ENCODE measurements at places on chromosomes 13 and 19.
A peak's percentile ranks its signal among the peaks of the same experiment; 100 is the strongest.

- DNase-seq = peak; percentile 44
These were observed 6.5 kb upstream of the LIPE start for GRCh38 chr19:42433503-42434260.

DNA sequence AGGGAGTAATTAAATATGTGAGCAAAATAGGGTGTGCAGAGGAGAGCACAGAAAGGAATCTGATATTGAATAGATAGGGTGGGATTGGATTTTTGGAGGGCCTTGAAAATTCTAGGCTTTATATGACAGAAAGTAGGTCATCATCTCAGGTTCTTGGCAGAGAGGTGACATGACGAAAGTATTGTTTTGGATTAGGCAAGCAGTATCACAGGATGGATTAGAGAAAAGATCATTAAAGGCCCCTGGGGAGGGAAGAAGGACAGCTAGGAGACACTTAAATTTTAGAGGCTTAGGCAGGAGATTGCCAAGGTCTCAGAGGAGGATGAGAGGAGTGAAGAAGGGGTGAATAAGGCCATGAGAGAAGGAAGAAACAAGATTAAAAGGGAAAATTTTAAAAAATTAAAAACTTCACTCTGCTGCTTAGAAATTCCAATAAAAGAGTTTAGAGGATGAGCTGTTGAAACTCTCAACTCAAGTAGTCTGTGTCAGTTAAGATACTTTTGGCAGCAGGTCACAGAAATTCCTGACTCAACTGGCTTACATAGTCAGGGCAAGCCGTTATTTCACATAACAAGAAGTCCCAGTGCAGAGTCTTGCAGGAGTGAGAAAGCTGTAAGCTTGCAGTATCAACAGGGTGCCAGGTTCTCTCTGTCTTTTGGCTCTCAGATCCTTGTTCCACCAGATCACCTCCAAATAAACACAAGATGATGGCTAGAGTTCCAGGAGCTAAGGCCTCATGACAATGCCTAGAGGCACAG is 8.8 kb downstream of the GPC6 start:
- DNase-seq = peak; percentile 83

DNA sequence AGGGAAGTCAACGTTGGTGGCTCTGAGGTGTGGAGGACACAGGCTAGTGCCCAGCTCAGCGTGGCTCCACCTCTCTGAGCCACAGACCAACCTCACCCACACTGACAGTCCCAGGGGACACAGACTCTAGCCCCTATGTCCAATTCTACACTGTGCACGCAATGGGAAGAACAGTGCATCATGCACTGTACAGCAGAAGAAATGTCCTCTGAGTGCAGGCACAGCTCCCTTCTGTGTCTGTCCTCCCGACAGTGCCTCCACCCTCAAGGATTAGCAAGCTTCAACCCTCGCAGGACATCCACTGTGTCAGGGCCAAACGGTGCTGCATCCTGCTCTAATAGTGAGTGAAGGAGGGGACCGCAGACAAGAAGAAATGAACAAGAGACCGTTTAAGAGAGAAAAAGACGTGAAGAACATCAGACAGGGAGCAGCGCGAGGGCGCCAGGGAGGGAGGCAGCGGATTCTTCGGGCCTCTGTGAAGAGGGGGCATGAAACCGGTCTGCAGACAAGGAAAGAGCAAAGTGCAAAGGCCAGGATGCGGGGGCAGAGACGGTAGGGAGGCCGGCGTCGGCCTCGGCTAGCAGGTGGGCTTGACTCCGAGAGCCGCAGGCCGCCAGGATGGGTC is 681 bp downstream of the ZNF837 start:
- DNase-seq = no peak

- DNase-seq = no peak
These were observed 7.9 kb downstream of the CEACAM3 start for GRCh38 chr19:41804336-41804735.

DNA sequence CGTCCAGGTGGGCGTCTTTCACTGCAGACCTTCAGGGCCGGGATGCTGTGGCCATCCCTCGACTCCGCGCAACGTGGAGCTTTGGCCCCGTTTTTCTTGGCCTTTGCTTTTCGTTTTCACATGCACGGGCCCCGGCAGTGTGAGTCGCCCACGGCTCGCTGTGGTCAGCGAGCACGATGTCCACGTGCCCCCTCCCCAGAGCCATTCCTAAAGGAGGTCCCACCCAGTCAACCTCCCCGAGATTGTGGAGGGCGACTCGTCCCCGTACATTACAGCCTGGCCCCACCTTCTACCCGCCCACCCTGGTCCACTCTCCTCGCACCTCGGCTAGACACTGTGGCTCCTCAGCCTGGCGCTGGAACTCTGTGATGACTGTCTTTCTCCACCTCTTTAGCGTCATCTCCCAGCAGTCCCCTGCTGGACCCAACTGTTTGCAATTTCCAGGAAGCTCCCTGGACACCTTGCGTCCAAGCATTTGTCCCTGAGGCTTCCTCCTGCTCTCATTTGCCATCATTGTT is 405 bp downstream of the ZNF446 start:
- no peak for DNase-seq

GRCh38 chr19:38072776-38073750 is 151.0 kb downstream of the DPF1 start:
- DNase-seq = no peak

DNA sequence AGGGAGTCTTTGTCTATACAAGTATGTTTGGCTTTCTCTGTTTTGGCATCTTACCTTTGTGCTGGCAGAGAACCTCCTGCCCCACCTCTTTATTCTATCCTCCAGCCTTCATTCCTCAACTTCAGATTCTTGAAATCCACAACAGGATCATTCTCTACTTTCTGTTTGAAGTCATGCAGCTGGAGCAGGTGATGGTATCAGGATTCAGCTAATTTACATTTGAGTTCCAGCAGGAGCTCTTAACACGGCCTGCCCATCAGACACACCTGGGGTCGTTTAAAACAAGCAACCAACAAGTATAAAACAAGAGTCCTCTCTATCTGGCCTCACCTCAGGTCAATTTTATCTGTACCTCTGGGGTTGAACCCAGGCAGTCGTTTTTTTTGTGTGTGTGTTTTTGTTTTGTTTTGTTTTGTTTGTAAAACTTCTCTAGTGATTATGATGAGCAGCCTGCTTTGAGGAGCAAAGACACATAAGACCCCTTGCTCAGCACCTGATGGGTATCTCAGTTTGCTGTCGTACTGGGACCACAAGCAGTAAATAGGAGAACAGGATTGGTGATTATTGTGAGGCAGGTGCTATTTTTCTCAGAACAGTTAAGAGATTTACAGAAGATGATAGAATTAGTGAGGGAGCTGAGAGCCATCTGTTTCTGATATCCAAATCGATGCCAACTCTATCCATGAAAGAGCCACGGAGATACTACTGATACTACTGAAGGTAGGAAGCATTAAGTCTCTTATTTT is 78.4 kb downstream of the GPC6 start:
- no peak for DNase-seq

GRCh38 chr19:577439-578392 is 5.3 kb downstream of the BSG start:
- DNase-seq = no peak

GRCh38 chr19:33256261-33256660 is 30.6 kb upstream of the SLC7A10 start:
- DNase-seq = no peak

GRCh38 chr19:10270180-10270615 is 722 bp upstream of the ICAM1 start:
- no peak for DNase-seq

GRCh38 chr13:94333131-94333820 is 146.2 kb downstream of the DCT start:
- DNase-seq = no peak

- DNase-seq = peak; percentile 53
These were observed 12.2 kb downstream of the CIC start for GRCh38 chr19:42281146-42281826.

DNA sequence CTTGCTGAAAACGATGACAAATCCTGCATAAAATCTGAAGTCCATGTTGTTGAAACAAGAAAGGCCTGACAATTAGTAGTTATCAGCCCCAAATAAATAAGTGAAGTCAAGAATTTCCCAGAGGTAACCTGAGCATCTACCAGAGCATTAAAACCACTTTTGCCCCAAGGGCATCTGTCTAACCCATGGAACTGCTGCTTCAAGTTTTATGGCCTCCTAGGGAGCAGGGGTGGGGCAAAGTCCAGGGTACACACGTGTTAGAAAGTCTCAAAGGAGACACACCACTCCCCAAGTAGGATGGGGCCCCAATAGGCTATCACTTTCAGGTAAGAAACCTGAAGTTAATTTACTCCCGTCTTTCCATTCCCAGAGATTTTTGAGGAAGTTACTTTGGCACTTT is 81.1 kb downstream of the CACNA1A start:
- no peak for DNase-seq

GRCh38 chr13:26377038-26377437 is 123.1 kb downstream of the CDK8 start:
- peak; percentile 14 for DNase-seq

GRCh38 chr19:2547721-2548120 is 71.8 kb downstream of the GADD45B start:
- DNase-seq = no peak

GRCh38 chr13:114120591-114121011 is 11.8 kb downstream of the RASA3 start:
- no peak for DNase-seq

DNA sequence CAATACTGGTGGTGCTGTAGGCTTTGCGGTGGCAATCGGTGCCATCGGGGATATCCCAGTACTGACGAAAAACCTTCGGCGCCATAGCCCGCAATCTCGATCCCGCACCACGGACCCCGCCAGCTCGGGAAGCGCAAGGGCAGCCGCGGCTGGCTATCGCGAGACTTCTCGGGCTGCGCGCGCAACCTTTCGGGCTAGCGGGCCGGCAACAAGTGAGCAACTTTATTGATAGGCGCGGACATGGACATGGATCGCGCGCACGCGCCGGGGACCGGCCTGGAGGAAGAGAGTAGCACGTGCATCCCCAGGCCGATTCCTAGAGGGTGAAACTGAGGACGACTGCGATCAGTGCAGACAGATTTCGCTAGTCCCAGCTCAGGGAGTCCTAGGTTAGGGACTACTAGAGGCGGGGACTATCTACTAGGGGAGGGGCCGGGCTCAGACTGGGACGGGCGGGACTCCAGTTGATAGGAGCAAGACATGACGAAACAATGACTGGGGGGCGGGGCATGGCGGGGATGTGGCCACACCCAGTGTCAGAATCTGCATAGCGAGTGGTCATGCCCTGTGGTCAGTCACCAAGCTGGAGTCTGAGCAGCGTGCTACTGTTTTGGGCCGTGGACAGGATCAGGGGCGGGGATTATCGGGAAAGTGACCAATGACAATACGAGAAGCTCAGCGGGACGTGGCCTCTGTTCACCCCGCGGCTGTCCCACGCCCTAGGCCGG is at the start of gene NDUFA11:
Gene NDUFA11 (minus strand): TSS at position 167 of the 728 bp plus-strand sequence. CDS start 82 bp downstream, at position 85.
- no peak for DNase-seq

DNA sequence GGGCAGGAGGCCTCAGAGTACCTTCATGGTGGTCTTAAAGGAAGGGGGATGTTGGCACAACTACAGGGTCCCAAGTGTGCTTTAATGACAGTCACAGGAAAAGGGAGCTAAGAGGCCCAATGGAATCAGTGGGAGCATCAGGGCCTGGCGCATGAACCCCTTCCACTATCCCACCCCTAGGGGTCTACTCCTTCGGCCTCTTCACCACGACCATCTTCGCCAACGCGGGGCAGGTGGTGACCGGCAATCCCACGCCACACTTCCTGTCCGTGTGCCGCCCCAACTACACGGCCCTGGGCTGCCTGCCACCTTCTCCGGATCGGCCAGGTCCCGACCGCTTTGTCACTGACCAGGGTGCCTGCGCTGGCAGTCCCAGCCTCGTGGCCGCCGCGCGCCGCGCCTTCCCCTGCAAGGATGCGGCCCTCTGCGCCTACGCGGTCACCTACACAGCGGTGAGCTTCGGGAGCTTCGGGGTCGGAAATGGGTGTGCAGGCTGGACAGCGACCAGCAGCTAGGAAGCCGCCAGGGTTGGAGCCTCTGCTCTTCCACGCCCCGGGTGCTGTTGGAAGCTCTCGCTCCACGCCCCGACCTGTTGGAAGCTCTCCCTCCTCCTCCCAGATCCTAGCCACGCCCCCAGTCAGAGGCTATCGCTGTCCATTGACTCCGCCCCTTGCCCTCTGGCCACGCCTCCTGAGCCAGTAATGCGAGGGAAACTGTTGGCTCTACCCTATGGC is 6.0 kb downstream of the PLPPR2 start:
- DNase-seq = no peak

DNA sequence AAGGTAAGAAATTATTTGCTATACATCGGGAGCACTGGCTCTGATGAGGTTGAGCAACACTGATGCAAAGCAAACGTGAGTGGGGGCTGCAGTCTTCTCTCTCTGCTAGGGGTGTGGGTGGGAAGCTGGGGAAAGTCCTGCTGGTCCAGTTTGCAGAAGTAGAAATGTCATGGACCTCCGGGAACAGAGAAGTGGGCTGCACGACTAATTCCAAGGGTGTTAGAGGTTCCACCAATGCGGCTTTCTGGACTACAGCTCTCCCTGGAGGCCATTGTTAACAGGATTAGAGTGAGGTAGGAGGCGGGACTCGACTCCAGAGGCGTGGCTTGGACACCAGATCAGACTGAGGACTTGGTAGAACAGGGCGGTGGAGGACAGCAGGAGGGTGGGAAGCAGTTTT is 5.7 kb upstream of the FBXO27 start:
- DNase-seq = peak; percentile 28

DNA sequence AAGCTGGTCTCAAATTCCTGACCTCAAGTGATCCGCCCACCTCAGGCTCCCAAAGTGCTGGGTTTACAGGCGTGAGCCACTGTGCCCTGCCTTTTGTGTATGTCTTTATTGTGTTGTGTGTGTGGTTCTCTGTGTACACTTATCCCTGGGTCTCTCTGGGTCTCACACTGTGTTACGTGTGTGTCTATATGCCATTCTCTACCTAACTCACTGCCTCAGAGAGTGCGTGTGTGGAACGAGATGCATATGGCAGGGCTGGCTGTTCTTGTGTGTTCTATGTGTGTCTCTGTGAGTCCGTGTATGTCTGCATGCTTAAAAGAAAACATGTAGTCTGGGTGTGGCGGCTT is 10.5 kb downstream of the FOXA3 start:
- DNase-seq = no peak

GRCh38 chr13:80430561-80430960 is 89.6 kb upstream of the SPRY2 start:
- DNase-seq = no peak

DNA sequence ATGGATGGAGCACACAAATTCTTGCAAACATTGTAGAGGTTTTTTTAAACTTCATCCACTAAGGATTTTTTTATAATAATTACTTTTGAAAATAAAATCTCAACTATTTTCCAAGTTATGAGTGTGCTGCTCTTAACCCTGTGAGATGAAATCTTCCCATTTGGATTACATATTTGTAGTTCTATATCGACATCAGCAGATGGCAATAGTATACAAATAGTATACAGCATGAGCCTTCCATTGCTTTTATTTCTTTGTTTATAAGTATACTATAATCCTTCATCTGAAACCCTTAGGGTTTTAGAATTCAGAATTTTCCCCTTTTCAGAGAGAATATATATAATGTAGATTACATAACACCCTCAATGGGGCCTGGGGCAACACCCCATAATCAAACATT is 70.5 kb downstream of the GJA3 start:
- no peak for DNase-seq

GRCh38 chr19:305240-306150 is 14.3 kb upstream of the PLPP2 start:
- no peak for DNase-seq
